H1 (cell line): ENCODE measurements at places on chromosomes 3 and 15.

- no peak for DNase-seq
Observed at GRCh38 chr3:44395714-44396113, 57.1 kb downstream of the TCAIM start.

DNA sequence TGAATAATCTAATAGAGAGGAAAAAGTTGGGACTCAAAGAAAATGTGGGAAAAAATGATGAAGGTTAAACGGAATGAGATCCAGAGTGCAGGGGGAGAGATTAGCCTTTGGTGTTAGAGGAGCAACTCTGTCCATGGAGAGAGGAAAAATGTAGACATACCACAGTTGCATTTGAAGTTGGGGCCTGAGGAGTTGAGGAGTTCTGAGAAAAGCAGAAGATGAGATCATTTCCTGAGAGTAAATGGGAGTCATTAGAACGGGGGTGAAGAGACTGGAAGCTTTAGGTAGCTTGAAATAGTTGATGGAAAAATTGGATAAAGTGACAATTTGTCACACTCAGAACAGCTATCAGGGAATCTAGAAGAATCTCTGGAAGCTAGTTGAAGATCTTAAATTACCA lies 7.3 kb downstream of the CCR5AS start:
- DNase-seq = no peak

- no peak for DNase-seq
Observed at GRCh38 chr3:32960404-32961170, 9.1 kb downstream of the CCR4 start.

- no peak for DNase-seq
Observed at GRCh38 chr3:189567766-189568420, 63.3 kb upstream of the TP63 start.

GRCh38 chr3:7547826-7548225 lies 686.9 kb downstream of the GRM7 start:
- DNase-seq = no peak

- DNase-seq = no peak
Observed at GRCh38 chr3:67883766-67884165, 229.4 kb upstream of the SUCLG2 start.

DNA sequence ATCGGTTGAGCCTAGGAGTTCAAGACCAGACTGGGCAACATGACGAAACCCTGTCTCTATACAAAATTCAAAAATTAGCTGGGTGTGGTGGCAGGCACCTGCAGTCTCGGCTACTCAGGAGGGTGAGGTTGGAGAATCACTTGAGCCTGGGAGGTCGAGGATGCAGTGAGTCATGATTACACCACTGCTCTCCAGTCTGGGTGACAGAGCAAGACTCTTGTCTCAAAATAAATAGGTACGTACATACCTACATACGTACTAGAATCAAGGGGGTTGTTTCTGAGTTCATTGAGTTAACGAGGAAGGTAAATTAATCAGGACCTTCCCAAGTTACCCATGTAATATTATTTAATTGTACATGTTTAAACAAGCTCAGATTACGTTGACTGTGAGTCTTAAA lies 97.5 kb downstream of the CHL1 start:
- DNase-seq = no peak

- no peak for DNase-seq
Observed at GRCh38 chr15:74203914-74204431, 1.4 kb upstream of the STRA6 start.

DNA sequence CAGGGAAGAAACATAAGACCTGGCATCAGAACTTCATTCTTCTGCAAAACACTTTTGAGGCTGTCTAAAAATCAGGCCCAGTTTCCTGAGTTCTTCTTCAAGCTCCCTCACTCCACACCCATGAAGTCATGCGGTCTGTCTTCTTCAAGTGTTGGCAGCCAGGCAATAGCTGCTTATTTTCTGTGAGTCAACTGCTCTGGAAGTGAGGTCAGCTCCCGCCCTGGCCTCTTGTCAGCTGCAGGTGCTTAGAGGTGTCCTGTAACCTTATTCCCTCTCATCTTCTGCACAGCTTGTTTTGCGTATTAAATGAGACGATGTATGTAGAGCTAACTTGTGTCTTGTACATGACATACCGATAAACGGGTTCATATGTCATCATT lies 226.1 kb downstream of the ADAMTS17 start:
- no peak for DNase-seq

GRCh38 chr15:45030743-45031142 lies 7.7 kb downstream of the SORD start:
- no peak for DNase-seq

DNA sequence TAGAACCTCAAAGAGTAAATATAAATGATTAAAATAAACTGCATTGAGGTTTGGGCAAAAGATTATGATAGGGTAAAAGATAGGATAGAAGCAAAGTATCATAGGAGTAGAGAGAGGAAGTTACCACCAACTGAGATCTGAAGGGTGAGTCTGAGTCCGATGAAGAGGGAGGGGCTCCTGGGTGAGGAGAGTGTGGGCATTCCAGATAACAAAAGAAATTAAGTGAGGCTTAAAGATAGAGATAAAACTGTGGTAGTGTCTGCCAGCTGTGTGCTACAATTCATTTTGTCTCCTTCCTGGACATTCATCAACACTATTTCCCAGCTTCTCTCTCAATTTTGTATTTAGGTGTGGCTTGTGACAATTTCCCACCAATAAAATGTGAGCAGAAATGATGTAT lies 343.0 kb upstream of the PLSCR5 start:
- no peak for DNase-seq

DNA sequence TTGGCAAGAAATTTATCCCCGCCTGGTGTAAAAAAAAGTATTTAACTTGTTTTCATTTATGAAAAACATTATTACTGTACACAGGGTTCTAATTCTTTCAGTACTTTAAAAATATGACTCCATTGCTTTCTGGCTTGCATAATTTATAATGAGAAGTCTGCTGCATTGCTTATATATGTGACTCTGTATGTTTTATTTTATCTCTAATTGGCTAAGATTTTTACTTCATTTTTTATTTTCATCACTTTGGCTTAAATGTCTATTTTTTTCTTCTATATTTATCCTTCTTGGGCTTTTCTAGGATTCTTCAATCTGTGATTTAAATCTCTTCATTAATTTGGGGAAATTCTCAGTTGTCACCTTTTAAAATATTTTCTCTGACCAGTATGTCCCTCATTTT lies 636.6 kb upstream of the NR2F2 start:
- DNase-seq = no peak

GRCh38 chr15:57697588-57697987 lies 8.9 kb upstream of the POLR2M start:
- no peak for DNase-seq

DNA sequence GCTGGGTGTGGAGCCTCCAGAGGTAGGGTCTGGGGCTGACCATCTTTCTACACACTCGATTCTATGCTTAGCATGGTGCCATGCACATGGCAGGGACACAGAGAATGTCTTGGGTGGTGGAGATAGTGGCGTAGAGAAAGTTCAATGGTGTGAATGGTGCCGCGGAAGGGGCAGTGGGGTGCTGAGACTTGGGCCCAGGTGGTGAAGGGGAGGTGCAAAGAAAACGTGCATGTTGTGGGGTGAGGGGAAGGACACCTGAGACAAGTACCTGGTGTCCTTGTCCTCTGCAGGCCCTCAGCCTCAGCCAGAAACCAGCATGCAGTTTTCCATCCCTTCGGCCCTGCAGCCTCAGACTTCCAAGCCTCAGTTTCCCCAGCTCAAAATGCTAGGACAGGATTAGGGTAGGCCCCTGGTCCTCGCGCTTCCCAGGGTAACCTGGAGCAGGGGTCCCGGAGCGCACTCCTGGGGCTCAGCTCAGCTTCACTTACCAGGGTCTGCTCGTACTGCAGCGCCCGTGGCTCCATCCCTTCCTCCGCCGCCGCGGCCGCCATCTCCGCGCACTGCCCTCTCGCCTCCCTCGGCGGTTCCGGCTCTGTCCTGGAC lies 375 bp downstream of the CLCN2 start:
- no peak for DNase-seq

DNA sequence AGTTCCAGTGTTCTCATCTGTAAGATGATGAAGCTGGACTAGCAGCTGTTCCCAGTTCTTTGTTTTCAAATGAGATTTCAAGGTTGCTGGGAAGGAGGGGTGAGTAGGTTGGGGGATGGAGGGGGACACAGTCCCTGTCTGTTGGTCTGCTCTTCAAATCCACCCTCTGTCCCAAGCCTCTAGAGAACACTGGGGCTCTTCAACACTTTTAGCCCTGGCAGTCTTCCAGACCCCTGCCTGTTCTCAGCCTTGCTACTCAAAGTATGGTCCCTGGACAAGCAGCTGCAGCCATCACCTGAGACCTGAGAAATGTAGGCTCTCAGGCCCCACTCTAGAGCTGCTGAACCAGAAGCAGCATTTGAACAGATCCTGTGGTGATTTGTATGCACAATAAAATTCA lies 41.3 kb downstream of the NEK11 start:
- DNase-seq = no peak

- DNase-seq = no peak
Observed at GRCh38 chr15:48967336-48967735, 3.6 kb upstream of the SHC4 start.

- no peak for DNase-seq
Observed at GRCh38 chr15:24917431-24917830, 37.4 kb upstream of the SNRPN start.

DNA sequence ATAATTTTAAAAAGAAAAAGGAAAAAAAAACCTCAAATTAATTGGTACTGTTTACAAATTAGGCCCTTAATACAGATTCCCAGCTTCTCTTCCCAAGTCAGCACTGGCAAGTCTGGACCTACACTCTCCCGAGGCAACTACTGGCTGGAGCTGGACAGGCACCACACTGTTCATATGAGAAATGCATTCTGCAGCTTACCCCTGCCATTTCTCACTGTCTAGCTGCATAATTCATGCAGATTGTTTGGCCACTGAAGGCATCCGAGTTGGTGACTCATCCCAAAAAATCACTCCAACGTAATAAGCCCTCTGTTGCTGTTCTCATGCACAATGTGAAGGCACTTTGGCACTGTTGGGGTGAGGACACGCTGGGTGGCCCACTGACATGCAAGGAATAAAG lies 45.3 kb downstream of the ROPN1B start:
- no peak for DNase-seq

DNA sequence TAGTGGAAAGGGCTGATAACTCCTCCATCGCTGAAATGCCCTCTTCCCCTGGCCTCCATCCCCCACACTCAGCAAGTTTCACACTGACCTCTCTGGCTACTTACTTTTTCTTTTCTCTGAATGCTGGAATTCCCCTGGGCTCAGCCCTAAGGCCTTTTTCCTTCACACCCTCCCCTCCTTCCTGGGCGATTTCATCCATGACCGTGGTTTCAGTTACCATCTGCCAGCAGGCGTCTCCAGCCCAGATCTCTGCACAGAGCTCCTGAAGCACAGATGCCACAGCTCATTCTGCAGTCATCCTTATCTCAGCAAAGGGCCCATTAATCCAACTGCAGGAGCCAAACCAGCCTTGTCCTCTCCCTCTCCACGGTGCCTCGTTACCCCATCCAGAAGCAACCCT lies 114.0 kb downstream of the RFTN1 start:
- DNase-seq = no peak

- no peak for DNase-seq
Observed at GRCh38 chr15:63599401-63600000, 2.3 kb downstream of the FBXL22 start.

GRCh38 chr3:71803248-71803647 lies 18.3 kb upstream of the PROK2 start:
- DNase-seq = peak; percentile 41

- DNase-seq = no peak
Observed at GRCh38 chr3:161222662-161223061, 1.6 kb downstream of the NMD3 start.

DNA sequence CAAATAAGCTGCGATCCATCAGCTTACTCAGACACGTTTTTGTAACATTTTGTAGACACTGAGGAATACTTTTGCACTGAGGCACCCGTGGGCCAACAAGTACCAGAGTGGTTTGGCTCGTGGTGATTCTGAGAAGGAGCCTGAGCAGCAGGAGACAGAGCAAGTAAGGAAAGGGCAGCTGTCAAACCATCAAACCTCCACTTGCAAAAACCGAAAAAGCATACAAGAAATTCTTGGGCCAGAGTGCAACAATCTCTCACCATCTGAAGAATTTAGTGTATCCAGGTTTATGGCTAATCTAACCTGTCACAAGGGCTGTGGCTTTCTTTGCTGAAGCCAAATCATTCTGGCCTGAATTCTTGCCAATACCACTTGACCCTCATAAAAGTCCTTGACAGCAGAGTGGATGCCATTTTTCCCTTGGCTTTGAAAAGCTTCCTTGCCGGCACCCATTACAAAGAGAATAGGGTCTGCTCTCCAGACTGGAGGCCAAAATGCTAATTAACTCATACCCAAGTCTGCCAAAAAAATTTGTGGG lies 56.7 kb downstream of the MYO1E start:
- DNase-seq = no peak

DNA sequence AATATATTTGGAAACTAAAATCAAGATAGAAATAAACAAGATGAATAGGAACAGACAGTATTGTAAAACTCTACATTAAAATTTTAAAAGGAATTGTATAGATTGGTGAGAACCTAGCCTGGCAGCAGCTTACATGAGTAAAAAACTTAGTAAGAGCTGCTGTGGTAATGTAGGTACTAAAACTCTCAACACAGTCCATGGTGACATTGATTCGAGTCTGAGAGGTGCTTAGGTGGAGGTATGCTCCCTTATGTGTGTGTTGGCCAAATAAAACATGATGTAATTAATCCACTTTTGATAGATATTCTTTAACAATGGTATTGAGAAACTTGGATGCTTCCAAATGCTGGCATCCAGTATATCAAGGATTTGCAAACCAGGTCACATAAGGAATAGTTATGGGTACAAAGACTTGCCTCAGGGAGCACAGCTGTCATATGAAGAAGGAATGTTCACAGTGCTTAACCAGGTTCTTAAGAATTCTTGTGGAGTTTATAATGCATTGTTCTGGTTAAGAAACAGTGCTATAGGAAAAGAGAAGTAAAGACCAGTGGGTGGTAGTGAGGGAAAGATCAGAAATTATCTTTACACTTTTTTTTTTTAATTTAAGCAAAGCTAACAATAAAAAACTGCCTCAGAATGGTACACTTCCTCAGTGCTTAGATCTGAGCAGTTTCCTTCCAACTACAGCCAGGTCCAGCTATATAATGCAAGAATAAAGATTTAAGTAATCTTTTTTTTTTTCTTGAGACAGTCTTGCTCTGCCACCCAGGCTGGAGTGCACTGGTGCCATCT lies 24.6 kb upstream of the IL20RB start:
- DNase-seq = no peak

GRCh38 chr3:183087184-183087583 lies 12.1 kb downstream of the MCCC1 start:
- DNase-seq = no peak

DNA sequence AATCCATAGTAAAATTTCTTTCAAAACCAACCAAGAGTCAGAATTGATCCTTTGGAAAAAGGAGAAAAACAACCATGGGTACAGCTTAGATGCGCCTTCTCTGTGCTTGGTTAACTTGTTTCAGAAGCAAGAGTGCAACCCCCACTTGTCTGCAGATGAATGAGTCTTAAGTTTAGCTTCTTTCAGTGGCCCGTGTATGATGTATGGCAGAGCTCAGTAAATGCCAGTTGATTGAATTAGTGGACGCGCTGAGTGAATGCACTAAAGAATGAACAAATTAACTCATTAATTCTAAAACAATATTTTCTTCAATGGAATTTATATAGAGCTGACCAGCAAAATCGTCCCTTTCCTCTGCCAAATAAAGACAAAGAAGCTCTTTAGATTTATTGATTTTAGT lies 67.0 kb upstream of the ARHGEF3 start:
- no peak for DNase-seq
